ENCODE measurements at places on chromosomes 7 and 10.
A peak's percentile ranks its signal among the peaks of the same experiment; 100 is the strongest.

GRCh38 chr10:12390733-12391132 lies 41.4 kb downstream of the CAMK1D start:
- DNase-seq: no peak

DNA sequence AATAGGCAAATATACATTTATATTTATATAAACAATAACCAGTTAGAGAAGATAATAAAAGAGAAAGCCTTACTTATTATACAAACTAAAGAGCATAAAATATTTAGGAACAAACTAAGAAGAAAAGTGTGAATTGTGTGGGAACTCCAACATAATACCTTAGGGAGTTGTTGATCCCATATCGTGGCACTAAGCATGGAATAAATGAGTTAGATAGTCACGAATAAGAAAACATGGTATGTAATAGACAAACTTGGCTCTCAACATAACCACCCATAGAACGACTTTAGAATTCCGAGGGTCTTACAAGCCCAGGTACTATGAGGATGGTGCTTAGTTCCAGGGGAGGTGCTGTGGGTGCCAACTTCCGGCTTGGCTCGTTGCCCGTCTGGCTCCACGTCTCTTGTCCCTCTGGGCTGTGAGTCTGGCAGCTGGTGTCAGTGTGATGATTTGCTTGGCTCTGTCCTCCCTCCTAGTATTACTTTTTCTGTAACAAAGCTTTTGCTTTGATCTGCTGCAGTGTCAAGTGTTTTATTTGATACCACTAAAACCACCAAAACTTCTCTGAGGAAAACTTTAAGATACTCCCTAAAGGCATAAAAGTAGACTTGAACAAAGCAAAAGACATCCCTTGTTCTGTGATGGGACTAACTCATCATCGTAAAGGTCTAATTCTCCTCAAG lies 9.5 kb upstream of the RBM20 start:
- DNase-seq: no peak

DNA sequence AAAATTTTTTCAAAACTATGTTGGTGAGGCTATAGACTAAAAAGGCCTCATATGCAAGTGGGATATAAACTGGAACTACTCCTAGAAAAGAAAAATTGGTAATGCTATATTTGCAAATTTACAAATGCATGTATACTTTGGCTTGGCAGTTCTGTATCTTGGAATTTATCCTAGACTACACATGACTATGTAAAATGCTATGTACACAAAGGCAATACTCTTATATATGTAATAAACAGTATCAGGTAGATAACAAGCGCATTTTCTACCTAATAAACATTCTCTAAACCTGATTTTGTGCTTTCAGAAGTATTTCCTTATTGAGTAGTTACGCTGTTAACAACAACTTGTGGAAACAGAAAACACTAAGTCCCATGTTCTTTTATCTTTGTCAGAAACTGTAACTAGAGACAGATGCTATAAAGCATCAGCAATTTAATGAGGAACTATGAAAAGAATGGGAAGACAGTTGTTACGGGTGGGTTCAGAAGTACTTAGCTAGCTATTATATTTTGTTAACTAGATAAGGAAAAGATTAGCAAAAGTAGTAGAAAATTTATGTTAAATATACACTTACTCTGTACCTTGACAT lies 107.8 kb downstream of the ARHGAP12 start:
- DNase-seq: no peak

GRCh38 chr10:93465806-93466675 lies 16.1 kb downstream of the MYOF start:
- DNase-seq: no peak

DNA sequence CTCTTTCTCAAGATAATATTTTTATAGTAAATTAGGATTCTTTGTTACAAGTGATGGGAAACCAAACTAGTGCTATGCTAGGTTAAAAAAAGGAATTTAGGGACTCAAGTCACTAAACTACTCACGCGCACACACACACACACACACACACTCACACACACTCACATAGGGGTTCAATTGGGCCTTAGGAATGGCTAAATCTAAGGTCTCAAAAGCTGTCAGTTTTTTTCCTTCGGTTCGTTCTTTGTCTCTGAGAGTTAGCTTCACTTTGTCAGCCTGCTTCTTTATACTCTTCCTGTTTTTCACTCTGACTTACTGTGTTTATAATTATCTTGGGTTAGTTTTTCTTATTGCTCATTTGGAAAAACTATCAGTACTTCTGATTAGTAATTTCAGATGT lies 138.9 kb downstream of the ADK start:
- peak; percentile 44 for DNase-seq

GRCh38 chr10:28993861-28994260 lies 295.0 kb upstream of the LYZL1 start:
- no peak for DNase-seq

- no peak for DNase-seq
These were observed 91.1 kb downstream of the CALN1 start for GRCh38 chr7:72321081-72321480.

GRCh38 chr7:42002654-42003053 lies 234.4 kb downstream of the GLI3 start:
- no peak for DNase-seq

DNA sequence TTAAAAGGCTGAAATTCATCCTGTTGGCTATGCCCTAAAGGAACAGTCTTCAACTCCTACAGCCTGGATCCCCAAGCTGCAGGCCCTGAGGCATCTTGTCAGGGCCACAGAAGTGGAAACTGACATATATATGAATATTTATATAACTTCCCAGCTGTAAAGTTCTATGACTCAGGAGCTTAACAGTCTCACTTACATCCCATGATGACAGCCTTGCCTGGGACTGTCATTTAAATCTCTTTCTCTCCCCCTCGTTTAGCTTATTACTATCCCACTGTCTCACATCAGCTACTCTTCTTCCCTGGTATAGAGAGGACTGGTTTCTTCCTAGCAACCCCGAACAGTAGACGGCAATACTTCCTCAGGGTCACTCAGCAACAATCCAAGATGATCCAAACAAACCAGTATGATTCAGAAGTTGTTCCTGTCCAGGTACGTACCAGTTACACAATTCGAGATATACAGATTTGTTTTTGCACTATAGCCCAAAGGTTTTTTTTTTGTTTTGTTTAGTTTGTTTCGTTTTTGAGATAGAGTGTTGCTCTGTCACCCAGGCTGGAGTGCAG lies 22.7 kb downstream of the KIAA1549 start:
- no peak for DNase-seq

DNA sequence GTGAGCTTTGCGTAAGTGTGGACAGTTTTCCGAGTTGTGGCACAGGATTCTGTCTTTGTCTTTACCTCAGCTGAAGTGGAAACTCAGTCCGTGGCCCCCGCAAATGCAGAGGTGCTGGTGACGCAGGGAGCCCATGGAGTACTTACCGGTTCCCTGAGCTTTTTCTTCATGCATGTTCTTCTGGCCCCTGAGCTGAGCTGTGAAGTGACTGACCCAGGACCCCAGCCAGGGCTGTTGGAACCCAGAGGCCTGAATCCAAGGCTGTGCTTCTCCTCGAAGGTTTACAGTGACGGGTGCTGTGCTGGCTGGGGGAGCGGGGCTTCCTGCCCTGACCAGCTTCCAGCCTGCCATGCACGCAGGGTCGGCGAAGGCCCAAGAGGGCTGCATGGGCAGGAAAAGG lies 223.5 kb downstream of the GLRX3 start:
- no peak for DNase-seq

DNA sequence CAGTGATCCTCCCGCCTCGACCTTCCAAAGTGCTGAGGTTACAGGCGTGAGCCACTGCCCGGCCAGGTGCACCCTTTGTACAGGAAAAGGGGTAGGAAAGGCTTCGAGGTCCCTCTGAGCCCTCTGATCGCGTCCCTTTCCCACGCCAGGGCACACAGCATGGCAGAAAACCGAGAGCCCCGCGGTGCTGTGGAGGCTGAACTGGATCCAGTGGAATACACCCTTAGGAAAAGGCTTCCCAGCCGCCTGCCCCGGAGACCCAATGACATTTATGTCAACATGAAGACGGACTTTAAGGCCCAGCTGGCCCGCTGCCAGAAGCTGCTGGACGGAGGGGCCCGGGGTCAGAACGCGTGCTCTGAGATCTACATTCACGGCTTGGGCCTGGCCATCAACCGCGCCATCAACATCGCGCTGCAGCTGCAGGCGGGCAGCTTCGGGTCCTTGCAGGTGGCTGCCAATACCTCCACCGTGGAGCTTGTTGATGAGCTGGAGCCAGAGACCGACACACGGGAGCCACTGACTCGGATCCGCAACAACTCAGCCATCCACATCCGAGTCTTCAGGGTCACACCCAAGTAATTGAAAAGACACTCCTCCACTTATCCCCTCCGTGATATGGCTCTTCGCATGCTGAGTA lies 871 bp downstream of the POP7 start:
- DNase-seq: no peak

DNA sequence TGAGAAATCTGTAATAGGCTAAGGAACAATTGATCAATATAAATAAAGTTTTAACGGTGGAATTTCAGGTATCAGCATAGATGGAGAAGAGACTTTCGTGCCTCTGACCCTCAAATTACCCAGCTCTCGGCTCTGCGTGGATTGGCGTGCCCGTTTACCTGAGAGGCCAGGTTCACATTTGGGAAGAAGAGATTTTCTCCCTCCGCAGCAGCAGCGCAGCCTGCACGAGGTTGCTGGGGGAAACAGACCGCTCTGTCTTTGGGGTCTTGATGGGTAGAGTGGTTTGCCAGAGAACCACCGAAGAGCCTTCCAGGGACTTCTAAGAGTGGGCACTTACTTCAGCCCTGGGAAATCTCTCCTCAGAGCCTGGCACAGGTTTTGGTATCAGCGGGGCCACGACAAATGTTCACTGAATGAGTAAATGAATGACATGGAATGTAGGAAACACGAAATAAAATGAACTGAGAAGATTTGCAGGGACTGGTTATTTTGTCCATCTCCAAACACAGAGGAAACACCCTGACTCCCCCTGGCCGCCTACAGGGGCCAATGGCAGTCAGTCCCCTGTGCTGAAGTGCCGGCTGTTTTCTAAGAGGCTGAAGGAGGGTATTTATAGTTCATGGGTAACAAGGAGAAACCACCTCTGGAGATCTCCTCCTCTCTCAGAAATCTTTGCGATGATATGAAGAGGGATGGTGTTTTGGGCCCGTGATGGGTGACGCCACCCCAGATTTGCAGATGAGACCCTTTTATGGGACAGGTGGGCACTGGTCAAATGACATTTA lies 338.5 kb downstream of the ADARB2 start:
- no peak for DNase-seq

GRCh38 chr10:3780771-3781467 lies 4.1 kb downstream of the KLF6 start:
- no peak for DNase-seq

GRCh38 chr7:72446591-72447462 lies 34.7 kb upstream of the CALN1 start:
- no peak for DNase-seq

DNA sequence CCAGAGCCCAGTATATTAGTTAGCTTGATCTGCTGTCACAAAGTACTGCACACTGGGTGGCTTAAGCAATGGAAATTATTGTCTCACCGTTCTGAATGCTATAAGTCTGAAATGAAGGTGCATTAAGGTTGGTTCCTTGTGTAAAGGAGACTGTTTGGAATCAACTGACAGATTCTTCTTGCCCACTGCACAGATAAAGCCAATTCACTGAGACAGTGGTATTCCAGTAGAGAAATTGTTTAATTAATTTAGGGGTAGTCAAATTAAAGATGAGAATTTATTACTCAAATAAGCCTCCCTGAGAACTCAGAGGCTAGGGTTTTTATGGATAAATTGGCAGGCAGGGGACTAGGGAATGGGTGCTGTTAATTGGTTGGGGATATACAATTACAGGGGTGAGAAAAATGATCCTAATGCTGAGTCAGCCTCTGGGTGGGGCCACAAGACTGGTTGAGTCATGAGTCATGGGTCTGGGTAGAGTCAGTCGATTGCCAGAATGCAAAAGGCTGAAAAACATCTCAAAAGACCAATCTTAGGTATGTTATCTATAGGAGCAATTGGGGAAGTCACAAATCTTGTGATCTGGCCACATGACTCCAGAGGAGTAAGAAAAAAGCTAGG lies 23.5 kb upstream of the SAMD9L start:
- no peak for DNase-seq

- DNase-seq: no peak
These were observed 31.1 kb upstream of the USP6NL start for GRCh38 chr10:11642566-11642965.

- DNase-seq: no peak
These were observed 52.7 kb downstream of the SCIN start for GRCh38 chr7:12623223-12623622.

DNA sequence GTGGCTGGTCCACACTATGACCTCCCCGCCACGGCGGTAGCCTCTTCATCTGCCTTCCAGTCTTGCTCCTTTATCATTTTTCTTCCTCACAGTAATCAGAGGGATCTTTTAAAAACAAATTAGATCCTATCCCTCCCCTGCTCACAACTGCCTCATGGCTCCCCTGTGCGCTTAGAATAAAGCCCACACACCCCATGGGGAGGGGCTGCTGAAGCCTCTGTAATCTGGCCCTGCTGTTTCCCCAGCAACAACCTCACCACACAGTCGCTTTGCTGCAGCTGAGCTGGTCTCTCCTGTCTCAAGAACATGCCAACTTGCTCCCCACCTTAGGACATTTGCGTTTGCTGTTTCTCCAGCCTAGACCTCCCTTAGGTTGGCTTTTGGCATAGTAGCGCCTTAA lies 41.0 kb downstream of the SP8 start:
- no peak for DNase-seq

- DNase-seq: no peak
These were observed 21.4 kb upstream of the MKI67 start for GRCh38 chr10:128147669-128148068.

- DNase-seq: no peak
These were observed 4.5 kb downstream of the GRID1 start for GRCh38 chr10:86362129-86362527.

- DNase-seq: no peak
These were observed 26.6 kb upstream of the ATRNL1 start for GRCh38 chr10:115066528-115066927.

- DNase-seq: peak; percentile 45
These were observed 48.9 kb downstream of the DLG5 start for GRCh38 chr10:77877441-77878344.

DNA sequence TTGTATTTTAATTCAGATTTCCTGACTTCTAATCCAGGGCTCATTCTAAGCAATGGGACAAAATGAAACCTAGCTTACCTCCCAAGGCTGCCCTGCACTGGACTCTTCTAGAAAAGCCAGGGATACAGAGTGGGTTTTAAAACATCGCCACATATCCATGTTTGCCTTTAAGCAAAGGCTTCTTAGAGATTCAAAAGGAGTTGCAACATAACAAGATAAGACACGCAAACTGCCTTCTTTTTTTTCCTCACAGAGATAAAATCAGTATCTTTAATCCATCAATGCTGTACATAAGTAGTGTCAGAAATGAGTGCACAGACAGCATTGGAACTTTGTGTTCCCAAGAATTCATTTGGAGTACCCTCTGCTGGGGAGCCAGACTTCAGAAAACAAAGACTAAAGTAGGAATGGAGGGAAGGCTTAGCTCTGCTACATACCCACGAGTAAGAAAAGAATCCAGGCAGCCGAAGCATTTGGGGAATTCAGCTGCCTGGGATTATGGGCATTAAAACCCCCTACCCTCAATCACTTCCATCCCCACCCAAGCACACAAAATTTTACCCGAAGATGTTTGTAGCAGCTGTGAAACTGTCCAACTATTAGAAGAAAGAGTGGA lies 427.8 kb downstream of the ARL4A start:
- DNase-seq: no peak

GRCh38 chr10:67527351-67527750 lies 168.6 kb downstream of the CTNNA3 start:
- no peak for DNase-seq

- DNase-seq: no peak
These were observed 106.3 kb downstream of the TMEM26 start for GRCh38 chr10:61346796-61347413.

All from hematopoietic multipotent progenitor cell (in vitro differentiated cells).